Activated naive CD8-positive, alpha-beta T cell treated with anti-CD3 and anti-CD28 coated beads, Interleukin-2, amount 50 U/mL, for 24 hours (primary cell): ENCODE measurements at places on chromosomes 4 and X.

DNA sequence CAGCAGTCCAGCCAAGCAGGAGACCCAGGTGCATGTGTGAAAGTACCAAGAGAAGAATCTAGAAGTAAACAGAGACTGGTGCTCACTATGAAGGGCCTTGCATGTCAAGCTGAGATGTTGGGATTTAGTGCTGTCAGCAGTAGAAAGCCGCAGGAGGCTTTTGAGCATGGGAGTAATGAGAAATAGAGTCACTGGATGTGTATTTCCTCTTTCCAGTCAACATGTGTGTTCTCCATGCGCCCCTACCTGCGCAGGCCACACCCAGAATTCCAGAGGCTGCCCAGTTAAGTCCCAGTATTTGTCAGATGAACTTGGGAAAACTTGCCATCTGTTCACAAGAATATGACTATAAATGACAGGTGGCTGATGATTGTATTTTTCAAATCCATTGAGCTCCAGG lies 4.5 kb upstream of the MAMLD1 start:
- DNase-seq = no peak

DNA sequence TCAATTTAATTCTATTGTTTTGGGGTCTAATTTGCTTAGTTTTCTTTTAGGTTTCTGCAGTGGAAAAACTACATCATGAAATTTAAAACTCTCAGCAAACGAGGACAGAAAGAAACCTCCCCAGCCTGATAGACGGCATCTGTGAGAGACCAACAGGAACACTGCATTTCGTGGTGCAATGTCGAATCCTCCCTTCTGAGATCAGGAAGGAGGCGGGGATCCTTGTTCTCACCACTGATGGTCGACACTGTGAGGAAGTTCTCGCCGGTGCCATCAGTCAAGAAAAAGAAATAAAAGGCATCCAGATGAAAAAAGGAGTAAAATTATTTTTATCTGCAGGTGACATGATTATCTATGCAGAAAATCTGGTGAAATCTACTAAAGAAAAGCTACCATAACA lies 16.5 kb downstream of the GAK start:
- DNase-seq = peak; percentile 18

DNA sequence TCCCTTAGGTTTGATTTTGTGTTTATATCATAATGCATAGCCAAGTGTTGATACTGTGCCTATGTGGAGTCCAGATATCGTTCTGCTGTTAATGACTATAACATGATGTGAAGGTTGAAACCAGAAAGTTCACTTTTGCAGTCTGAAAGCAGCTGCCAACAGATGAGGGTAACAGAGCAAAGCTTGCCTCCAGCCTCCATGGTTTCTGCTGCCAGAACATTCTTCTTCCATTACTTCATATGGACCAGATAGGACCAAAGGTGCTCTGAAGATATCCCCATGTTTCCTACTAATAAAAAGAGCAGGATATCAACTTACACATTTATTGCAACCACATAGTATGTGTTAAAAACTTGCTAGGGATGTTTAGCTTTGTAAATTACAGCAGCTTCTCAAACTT lies 394.1 kb downstream of the SPRY1 start:
- DNase-seq = no peak

GRCh38 chrX:38489341-38489740 lies 72.0 kb upstream of the TSPAN7 start:
- no peak for DNase-seq

- DNase-seq = no peak
These were observed 264.8 kb upstream of the LDB2 start for GRCh38 chr4:17163156-17163771.

GRCh38 chr4:84582302-84582987 lies 482 bp upstream of the CDS1 start:
- DNase-seq = peak; percentile 81

- no peak for DNase-seq
These were observed 11.3 kb downstream of the UBA1 start for GRCh38 chrX:47204970-47205369.

DNA sequence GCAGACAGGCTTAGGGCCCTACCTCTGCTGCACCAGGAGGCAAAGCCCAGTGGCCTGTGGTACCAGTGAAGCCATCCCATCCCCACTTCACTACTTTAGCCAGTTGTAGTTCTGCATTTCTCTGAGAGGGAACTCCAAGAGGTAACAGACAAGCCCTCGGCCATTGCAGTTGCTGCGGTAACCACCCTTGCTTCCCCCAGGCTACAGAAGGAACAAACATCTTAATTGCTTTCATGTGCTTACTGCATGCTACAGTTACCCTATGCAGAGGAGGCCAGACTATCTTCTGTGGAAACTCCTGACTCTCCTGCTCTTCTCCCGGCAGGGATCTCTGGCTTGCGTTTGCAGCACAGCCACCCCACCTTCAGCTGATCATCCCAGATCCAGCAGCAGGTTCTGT lies 67.8 kb downstream of the SPIN4 start:
- no peak for DNase-seq

GRCh38 chrX:97334850-97335249 lies 451.1 kb downstream of the RPA4 start:
- DNase-seq = no peak

- no peak for DNase-seq
These were observed 21.6 kb upstream of the STIM2 start for GRCh38 chr4:26839016-26839415.

GRCh38 chr4:125140966-125141495 lies 173.7 kb upstream of the FAT4 start:
- DNase-seq = no peak

- no peak for DNase-seq
These were observed 129.6 kb downstream of the ZNF330 start for GRCh38 chr4:141350122-141350905.

GRCh38 chr4:4284827-4285618 lies 4.9 kb downstream of the LYAR start:
- DNase-seq = no peak

- no peak for DNase-seq
These were observed 3.5 kb upstream of the SLIT2 start for GRCh38 chr4:20248155-20248558.

- no peak for DNase-seq
These were observed 9.0 kb upstream of the MEPE start for GRCh38 chr4:87823724-87824123.

GRCh38 chrX:31021537-31021936 lies 50.3 kb downstream of the FTHL17 start:
- no peak for DNase-seq

DNA sequence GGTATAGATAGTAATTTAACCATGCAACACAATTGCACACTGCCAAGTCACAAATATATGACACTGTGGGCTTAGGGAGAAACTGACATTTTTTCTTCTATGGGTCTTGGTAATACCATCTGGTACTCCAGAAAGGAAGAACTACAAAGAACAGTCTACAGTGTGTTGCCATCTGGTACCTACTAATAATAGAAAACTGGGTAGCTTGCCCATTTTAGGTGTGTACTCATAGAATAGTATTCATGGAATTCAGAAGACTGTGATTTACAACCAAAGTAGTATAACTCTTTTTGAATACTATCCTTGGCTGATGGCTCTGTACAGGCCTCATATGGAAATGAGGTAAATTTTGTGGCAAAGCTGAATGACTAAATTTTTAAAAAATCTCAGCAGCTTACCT lies 132.6 kb upstream of the RPS6KA6 start:
- DNase-seq = no peak

- no peak for DNase-seq
These were observed 30.0 kb downstream of the RCHY1 start for GRCh38 chr4:75484190-75484589.

- DNase-seq = no peak
These were observed 21.3 kb upstream of the SOX3 start for GRCh38 chrX:140526171-140526570.

DNA sequence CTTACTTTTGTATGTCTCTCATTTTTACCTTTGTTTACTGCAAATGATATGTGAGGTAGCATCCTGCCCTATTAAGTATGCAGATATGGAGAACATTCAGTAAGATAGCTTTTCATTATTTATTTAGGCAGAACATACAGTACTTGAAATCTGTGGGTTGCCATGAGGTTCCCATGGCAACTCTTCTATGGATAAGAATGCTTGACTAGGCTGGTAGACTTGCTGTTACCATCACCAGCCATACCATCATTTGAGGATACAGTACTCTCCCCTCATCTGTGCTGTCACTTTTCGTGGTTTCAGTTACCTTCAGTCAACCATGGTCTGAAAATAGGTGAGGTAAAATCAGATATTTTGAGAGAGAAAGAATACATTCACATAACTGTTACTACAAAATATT lies 56.7 kb downstream of the NAF1 start:
- DNase-seq = no peak
